AG04450 (cell line): ENCODE measurements at places on chromosomes 7 and 10.

DNA sequence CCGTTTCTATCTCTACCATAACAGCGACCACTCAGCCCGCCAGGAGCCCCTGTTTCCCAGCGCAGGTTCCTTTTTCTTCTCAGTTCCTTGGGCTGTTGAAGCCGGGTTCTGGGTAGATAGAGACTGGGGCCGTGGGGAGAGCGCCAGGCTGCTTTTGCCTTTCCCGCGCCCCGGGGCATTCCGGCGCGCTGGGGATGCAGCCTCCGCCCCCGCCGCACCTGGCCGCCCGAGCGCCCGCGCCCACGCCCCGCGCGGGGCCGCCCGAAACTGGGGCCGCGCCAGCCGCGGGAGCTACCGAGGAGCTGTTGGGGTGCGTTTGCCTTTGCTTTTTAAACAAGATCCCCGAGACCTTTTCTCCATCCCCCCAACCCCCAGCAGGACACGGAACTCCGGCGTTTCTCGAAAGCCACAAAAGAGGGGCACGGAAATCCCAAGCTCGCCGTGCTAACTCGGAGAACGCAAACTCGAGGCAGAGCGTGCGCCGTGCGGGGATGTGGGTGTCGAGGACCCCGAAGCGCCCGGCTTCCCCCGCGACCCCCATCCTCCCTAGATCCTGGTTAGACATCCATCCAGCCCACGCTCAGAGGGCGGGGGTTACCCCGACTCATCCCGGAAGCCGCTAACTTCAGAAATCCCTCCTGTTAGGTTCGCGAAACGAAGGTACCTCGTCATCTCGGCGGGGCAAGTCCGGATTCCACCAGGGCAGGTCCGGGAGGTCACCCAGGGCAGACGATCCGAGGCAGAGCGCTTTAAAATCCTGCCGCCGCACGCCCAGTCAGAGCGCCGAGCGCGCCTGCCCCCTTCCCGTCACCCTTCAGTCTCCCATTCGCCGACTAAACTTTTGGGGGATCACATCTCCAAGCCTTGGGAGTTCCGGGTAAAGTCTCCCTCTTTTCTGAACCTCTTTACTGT lies 1.0 kb downstream of the GRM8 start:
- no peak for DNase-seq

- DNase-seq: no peak
Measured at GRCh38 chr7:94458041-94458440, 51.6 kb upstream of the CASD1 start.

GRCh38 chr10:100969187-100970075 lies at the start of gene SEMA4G:
Gene SEMA4G, plus strand, starts transcription at chr10:100969504. Its CDS starts 3,409 bp downstream, at chr10:100972913.
- DNase-seq: no peak

- no peak for DNase-seq
Measured at GRCh38 chr7:217781-218180, 25.4 kb downstream of the FAM20C start.

DNA sequence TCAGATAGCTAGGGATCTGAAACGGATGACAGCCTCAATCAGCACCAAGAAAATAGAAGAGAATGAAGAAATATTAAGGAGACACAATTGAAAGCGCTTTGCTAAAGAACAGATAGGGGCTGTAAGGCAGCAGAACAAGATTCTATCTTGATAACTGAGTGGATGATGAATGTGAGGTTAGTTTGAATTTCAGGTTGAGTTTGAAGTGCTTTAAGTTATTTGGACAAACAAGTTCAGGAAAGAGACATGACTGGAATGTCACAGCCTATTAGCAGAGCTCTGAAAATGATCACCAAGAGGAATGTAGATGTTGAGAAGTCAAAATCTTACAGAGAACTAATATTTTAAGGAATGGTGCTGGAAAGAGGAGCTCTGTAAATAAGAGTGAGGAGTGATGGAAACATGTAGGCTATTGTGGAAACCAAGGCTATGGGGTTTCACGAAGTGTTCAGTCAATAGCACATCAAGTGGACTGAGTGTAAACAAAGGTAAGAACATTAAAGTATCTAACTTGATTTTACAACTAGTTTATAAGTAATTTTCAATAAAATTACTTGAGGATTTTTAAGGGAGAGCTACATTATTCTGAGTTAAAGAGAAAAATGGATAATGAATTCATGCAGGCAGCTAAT lies 61.6 kb downstream of the MEST start:
- DNase-seq: no peak

DNA sequence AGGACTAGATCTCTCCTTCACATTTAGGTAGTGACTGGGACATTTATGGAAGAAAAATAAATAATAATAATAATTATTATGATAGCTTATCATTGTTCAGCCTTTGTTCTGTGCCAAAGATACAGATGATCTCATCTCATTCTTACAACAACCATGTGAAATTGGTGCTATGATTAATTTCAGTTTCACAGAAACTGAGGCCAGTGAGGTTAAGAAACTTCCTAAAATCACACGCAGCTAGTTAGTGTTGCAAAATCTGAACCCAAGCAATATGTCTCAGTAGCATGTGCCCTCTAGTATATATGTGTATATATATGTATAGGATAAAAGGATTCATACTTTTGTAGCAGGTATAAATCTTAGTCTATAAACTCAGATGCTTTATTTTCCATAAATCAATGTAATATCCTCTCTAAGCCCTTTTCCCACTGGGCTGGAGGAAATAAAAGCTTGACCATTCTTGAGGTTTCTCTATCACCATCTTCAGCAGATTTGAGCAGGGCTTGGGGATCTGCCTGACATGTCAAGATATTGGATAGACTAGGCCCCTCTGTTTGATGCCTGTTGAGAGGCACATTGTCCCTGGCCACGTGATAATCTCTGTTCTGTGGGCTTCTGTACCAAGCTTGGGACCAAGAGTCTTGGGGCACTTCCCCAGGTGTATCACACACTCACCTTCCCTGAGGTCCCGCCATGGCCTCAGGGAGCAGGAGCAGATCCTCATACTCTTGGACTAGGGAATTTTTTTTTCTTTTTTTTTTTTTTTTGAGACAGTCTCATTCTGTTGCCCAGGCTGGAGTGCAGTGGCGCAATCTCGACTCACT lies 172.6 kb upstream of the NRP1 start:
- DNase-seq: no peak

GRCh38 chr10:93090619-93091018 lies 16.9 kb downstream of the CYP26A1 start:
- no peak for DNase-seq

- no peak for DNase-seq
Measured at GRCh38 chr7:112882511-112882910, 92.3 kb upstream of the TMEM168 start.

DNA sequence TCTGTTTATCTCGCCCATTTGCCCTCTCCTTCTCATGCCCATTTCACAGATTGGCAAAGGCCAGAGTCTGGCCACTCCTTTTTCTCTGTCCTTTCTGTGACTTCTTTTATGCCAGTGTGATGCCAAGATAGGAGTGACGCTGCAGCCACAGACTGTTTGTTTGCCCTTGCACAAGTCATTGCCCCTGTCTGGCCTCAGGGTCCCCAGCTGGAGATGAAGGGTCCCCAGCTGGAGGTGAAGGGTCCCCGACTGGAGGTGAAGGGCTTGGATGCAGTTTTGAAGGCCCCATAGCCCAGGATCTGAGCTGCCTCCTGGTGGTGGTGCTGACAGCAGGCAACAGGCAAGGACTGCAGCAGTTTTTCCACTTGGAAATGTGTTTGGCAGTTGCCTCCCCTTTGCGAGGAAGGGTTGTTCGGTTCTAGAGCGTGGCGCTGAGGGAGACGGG lies 50.8 kb upstream of the SLC29A3 start:
- DNase-seq: no peak

DNA sequence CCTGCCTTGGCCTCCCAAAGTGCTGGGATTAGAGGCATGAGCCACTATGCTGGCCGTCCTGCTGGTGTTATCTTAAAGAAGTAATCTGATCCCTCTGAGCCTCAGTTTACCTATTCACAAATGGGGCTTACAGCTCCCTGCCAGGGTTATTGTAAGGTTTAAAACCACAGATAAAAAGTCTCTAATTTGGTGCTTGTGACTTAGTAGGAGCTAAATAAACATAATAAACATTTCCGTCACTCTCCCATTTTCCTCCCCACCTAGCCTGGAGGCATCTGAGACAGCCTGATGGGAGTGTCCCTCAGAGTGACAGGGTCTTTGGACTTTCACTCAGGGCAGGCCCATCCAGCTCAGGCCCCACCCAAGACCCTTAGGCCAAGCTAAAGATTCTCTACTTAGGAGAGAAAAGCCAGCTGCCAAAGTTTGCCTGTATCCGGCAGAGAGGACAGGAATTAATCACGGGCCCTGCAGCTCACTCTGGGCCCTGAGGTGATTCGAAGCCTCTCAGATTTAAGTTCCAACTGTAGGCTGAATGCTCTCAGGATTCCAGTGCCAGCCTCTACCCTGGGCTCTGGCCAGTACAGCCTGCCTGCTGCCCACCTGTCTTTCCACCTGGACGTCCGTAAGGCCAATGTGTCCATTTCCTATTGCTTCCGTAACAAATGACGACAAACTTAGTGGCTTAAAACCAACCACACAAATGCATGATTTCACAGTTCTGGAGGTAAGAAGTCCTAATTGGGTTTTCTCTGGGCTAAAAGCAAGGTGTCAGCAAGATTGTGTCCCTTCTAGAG lies 21.8 kb upstream of the DUSP5 start:
- DNase-seq: no peak

GRCh38 chr7:34070511-34071323 lies 165.4 kb downstream of the BMPER start:
- DNase-seq: no peak

GRCh38 chr7:138876326-138876725 lies 78.3 kb upstream of the ATP6V0A4 start:
- no peak for DNase-seq

GRCh38 chr7:34191771-34192479 lies 286.6 kb downstream of the BMPER start:
- DNase-seq: no peak

DNA sequence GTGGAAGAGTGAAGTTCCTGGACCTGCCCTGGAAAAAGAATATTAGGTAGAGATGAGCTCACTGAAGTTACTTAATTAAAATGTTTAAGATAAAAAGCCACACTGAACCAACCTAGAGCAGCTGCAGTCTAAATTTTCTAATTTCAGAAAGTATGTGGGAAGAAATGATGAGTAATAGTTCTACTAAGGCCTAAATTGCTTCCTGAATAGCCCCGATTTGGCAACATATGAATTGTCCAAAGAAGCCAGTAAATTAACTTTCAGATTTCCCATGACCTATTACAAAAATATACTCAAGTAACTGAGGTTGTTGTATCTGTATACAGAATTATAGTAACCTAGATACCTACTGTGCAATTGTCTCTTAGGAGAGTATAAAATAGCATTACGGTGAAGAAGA lies 312.6 kb downstream of the IPMK start:
- DNase-seq: no peak

DNA sequence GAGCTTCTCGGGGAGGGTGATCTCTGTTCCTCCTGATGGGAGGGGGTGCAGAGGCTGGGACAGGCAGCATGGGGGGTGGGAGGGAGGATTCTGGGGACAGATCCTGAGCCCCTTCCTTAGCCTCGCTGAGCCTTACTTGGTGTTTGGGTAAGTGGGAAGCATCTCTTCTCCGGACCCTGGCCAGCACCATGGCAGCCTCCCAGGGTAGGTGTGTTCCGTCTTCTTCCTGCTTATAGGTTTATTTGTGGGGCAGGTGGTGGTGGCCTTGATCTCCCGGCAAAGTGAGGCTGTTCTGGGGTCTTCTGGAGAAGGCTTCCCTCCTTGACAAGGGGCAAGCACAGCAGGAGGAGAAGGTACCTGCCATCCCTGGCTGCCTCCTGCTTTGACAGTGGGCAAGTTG lies 226.9 kb downstream of the GLRX3 start:
- DNase-seq: no peak

- no peak for DNase-seq
Measured at GRCh38 chr10:129870961-129871621, 93.0 kb downstream of the EBF3 start.

GRCh38 chr7:55563596-55564325 lies 8.5 kb downstream of the VOPP1 start:
- DNase-seq: no peak

GRCh38 chr7:12210179-12211053 lies 678 bp upstream of the TMEM106B start:
- DNase-seq: no peak
